CD4-positive, alpha-beta T cell (primary cell): ENCODE measurements at places on chromosomes 1 and 21.

- H3K27me3 ChIP-seq = no peaks in the 10 kb centered on the region
- H3K36me3 ChIP-seq = no peaks in the 10 kb centered on the region
- H3K27ac ChIP-seq = no peak overlapping the region
- no peak for DNase-seq
- no peak overlapping the region for H3K4me3 ChIP-seq
- H3K4me1 ChIP-seq = no peaks in the 10 kb centered on the region
These were observed 38.5 kb downstream of the IER5 start for GRCh38 chr1:181126871-181127587.

GRCh38 chr1:200090252-200091159 is 63.0 kb downstream of the NR5A2 start:
- H3K4me3 ChIP-seq = no peak overlapping the region
- H3K36me3 ChIP-seq = no peaks in the 10 kb centered on the region
- no peaks in the 10 kb centered on the region for H3K4me1 ChIP-seq
- H3K27me3 ChIP-seq = no peaks in the 10 kb centered on the region
- no peak overlapping the region for H3K27ac ChIP-seq

- peaks cover 5% of the 10 kb centered on the region for H3K4me1 ChIP-seq
- H3K27me3 ChIP-seq = no peaks in the 10 kb centered on the region
These were observed 220.1 kb upstream of the VAMP3 start for GRCh38 chr1:7550981-7551380.

DNA sequence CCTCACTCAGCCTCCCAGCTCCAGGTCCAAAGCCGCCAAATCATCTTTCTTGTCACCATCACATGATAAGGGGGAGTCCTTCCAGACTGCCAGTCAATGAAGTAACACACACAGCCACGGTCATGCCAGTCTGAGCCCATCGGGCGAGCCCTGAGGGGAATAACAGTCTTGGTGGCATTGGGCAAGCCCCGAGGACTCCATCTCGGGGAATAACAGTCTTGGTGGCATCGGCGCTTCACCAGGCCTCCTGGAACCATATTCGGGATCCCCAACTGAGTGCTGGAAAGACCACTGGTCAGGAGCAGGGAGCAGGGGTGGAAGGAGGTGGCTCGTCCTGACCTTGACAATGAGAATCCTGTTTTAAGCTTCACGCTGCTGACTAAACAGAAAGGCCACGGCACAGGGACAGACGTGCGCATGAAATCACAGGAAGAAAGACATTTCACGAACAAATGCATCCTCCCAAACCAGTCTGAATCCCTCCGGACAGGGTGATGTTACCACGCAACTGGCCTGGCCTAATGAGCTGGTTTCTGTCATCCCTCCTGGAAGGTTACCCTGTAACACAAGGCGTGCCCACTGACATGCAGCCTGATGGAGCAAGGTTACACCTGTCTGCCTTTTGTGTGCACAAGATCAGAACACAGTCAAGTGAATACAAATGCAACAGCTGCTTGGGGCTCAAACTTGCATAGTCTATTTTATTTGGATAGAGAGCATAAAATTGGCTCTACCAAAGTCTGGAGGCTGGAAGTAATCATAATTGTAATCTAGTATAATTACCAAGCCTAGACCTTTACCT is 517.4 kb downstream of the KIF26B start:
- no peaks in the 10 kb centered on the region for H3K27me3 ChIP-seq
- no peak for DNase-seq
- no peak overlapping the region for H3K27ac ChIP-seq
- no peak overlapping the region for H3K4me3 ChIP-seq
- H3K4me1 ChIP-seq = no peaks in the 10 kb centered on the region

DNA sequence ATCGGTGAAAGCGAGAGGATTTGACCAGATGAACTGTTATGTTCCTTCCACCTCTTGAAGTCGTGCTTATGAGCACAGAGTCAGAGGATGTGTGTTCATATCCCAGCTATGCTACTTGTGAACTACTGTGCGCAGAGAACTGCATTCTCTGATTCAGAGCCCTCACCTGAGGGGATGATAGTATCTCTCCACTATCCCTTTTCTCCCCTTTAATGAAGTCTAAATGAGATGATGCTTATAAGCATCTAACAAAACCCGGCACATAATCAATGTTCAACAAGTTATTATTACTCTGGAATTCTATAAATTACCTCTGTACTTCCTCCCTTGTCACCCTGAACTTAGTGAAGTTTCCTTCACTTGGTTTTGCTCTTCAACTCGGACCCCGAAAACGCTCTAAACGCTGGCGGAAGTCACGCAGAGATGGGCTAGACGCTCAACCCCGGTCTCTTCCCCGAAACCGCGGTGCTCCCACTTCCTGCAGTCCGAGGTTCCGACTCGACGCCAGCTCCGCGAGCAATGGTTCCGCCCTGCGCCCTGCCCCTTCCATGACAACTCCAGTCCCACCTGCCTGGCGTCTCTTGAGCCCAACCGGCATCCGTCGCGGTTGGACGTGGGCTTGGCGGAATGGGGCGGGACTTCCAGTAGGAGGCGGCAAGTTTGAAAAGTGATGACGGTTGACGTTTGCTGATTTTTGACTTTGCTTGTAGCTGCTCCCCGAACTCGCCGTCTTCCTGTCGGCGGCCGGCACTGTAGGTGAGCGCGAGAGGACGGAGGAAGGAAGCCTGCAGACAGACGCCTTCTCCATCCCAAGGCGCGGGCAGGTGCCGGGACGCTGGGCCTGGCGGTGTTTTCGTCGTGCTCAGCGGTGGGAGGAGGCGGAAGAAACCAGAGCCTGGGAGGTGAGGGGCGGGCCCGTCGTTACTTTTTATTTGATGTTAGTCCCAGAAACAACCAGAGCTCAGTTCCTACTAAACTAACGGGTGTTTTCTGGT is at the start of gene NUF2:
Gene NUF2 (plus strand): TSS at position 644 of the 995 bp plus-strand sequence. CDS start 4,098 bp downstream, outside the sequence.
- H3K36me3 ChIP-seq = no peaks in the 10 kb centered on the region
- no peaks in the 10 kb centered on the region for H3K27me3 ChIP-seq

GRCh38 chr1:66764994-66765578 is 12.8 kb downstream of the DYNLT5 start:
- H3K27me3 ChIP-seq = no peaks in the 10 kb centered on the region
- DNase-seq = peak; percentile 62
- no peaks in the 10 kb centered on the region for H3K36me3 ChIP-seq

DNA sequence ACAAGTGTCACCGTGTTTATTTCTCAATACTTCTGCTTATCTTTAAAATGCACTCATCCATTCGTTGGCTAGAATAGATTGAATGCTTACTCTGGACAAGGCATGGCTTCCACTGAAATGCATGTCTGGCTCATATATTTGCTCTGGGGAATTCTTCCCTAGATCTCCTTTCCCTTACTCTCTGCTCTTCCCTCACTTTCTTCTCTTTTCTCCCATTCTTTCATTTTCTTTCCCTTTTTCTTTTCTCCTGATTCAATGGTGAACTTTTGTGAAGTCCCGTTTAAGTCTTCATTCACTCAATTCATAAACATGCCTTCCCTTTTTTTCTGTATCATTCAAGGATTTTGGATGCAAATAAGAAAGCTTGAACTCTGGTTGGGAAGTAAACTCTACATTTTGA is 234.5 kb downstream of the DYRK1A start:
- H3K27me3 ChIP-seq = peaks cover 2% of the 10 kb centered on the region
- no peak for DNase-seq
- no peak overlapping the region for H3K27ac ChIP-seq
- H3K4me3 ChIP-seq = no peak overlapping the region
- H3K4me1 ChIP-seq = no peaks in the 10 kb centered on the region

DNA sequence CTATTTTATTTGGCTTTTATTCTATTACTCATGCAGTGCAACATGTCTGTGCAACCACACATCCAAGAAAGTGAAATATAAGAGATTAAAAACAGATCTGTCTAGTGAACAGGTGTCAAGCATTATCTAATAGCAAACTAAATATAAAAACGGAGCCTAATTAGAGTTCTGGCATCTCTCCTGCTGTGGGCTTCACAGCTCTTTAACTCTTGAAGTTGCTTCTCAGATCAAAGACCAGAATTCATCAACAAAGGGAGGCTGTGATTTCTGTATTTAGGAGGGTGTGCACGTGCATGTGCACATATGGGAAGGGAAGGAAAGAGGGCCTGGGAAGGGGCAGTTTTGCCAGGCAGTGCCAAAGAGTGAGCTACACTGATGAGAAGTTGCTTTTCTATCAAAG is 81.0 kb downstream of the MIS18A start:
- H3K27me3 ChIP-seq = no peaks in the 10 kb centered on the region
- no peaks in the 10 kb centered on the region for H3K4me1 ChIP-seq
- H3K27ac ChIP-seq = no peak overlapping the region

- H3K36me3 ChIP-seq = no peaks in the 10 kb centered on the region
- DNase-seq = peak; percentile 57
- H3K27me3 ChIP-seq = no peaks in the 10 kb centered on the region
- H3K4me1 ChIP-seq = peaks cover 8% of the 10 kb centered on the region
- no peak overlapping the region for H3K4me3 ChIP-seq
These were observed 123.9 kb upstream of the VAMP3 start for GRCh38 chr1:7646981-7647901.

DNA sequence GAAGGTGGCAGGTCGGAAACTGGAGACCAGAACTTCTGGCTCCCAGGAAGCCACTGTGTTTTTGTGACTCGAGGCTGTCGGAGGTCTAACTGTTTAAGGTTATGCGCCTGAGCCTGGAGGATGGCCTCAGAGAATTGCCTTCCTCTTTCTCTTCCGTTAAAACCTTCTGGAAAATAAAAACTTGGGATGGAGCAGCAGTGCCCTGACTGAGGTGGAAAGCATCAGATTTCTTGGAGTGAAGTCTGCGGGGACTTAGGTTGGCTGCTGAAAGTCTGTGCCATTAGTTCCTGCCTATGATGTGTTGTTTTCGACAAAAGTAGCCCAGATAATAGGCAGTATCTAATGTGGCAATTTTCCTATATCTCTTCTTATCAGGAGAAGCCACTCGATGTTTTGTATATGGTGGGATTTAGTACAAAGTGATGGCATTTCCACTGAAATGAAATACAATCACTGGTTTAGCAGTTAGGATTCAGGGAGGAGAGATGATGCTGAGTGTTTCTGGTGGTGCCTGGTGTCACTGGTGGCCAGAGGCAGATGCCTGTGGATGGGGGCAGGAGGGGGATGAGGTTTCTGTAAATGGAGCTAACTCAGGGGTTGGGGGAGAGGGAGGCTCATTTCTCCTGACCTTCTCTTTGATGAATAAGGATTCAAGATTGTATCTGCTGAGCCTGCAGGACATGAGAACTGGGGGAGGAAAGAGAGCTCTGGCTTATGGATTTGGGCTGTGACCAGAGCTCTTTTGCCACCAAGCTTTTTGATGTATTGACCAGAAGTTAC is 150.8 kb downstream of the CAMTA1 start:
- no peak overlapping the region for H3K4me3 ChIP-seq
- DNase-seq = no peak
- no peak overlapping the region for H3K27ac ChIP-seq
- no peaks in the 10 kb centered on the region for H3K4me1 ChIP-seq

- no peaks in the 10 kb centered on the region for H3K27me3 ChIP-seq
- no peaks in the 10 kb centered on the region for H3K4me1 ChIP-seq
- H3K4me3 ChIP-seq = no peak overlapping the region
- H3K27ac ChIP-seq = no peak overlapping the region
These were observed 89.2 kb downstream of the BEND5 start for GRCh38 chr1:48687282-48688045.

GRCh38 chr1:155196103-155196892 is 11.4 kb downstream of the THBS3 start:
- H3K36me3 ChIP-seq = no peaks in the 10 kb centered on the region
- no peak for DNase-seq
- H3K27me3 ChIP-seq = no peaks in the 10 kb centered on the region
- no peak overlapping the region for H3K27ac ChIP-seq

GRCh38 chr21:42062236-42063022 is 8.7 kb upstream of the UMODL1 start:
- H3K27ac ChIP-seq = peak overlapping the region; percentile 93
- no peaks in the 10 kb centered on the region for H3K27me3 ChIP-seq
- no peaks in the 10 kb centered on the region for H3K36me3 ChIP-seq
- peak; percentile 93 for DNase-seq
- peak overlapping the region; percentile 79 for H3K4me3 ChIP-seq
